Activated naive CD4-positive, alpha-beta T cell treated with anti-CD3 and anti-CD28 coated beads, Interleukin-2, amount 10 ng/mL, durations not matched to agents 7 days and 5 days (primary cell): ENCODE measurements at places on chromosomes 2 and 18.
A peak's percentile ranks its signal among the peaks of the same experiment; 100 is the strongest.

DNA sequence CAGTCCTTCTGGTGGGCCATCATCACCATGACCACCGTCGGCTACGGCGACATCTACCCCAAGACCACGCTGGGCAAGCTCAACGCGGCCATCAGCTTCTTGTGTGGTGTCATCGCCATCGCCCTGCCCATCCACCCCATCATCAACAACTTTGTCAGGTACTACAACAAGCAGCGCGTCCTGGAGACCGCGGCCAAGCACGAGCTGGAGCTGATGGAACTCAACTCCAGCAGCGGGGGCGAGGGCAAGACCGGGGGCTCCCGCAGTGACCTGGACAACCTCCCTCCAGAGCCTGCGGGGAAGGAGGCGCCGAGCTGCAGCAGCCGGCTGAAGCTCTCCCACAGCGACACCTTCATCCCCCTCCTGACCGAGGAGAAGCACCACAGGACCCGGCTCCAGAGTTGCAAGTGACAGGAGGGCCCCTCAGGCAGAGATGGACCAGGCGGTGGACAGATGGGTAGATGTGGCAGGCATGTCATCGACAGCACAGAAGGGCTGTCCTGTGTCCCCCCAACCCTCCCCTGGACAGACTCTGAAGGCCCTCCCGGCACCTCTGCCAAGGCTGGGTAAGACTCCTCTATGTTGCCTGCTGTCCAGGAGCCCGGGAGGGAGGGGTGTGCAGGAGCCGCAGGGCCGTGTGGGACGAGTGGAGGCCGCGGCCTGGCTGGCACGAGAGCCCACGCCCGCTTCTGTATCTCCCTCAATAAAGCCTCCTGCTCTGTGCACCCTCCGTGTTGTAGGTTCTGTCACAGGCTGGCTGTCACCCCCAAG is 2.0 kb downstream of the KCNF1 start:
- DNase-seq, result no peak

DNA sequence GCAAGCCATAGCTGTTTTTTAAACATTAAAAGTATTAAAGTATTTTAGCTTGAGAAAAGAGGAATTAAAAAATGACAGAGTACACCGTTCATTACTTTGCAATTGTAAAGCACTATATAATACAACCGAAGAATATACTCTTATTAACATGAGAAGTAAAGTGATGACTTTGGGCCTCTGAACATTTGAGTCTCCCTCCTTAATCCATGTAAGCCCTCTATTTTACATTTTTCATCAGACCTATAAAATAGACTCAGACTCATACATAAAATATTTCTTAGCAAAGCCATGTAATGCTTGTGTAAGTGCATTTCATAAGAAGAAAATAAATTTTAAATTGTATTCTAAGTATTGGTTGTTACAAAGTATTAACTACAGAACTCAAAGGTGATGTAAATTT is 198.6 kb downstream of the LRP1B start:
- DNase-seq, result no peak

- DNase-seq, result peak; percentile 73
Measured at GRCh38 chr18:23943104-23943503, 71.5 kb upstream of the TTC39C start.

GRCh38 chr18:66077066-66077465 is 326.3 kb downstream of the CDH7 start:
- no peak for DNase-seq

DNA sequence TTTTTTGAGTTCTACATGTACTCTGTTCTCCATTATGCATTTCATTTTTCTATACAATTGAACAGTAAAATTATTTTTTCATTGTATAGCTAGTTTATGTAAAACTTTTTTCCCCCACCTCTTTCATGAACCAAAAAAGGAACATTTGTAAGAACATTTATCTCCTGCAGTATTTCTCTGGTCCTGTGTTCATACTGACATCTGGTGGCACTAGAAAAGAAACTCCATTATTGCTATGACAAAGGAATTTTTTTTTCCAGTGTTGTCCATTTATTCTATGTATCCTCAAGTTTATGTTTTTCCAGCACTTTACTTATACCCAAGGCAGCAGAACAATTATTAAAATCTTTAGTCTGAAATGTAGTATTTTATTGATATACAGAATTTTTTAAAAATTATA is 27.4 kb upstream of the CHAC2 start:
- no peak for DNase-seq

DNA sequence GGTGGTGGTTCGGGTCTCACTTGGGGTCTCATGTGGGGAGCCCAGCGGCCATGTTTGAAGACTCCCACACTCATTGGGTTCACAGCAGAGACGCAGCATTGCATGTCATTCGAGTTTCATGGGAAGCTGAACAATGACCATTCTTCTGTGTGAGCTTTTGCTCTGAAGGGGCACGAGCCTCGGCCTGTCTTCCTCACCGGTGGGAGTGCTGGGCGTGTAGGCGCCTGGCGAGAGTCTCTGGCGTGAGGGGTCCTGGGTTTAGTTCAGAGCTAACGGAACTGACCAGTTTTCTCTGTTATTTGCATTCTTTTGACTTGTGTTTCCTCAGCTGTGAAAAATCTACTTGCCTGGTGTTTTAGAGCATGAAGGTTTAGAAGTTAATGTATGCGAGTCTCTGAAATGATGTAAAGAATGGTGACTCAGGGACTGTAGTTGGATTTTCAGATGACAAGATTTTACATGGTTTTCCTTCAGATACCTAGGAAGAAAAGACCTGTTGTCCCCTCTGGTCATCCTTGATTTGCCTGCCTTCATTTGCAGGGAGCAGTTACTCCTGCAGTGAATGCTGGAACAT is 98.1 kb downstream of the ARMC9 start:
- no peak for DNase-seq

DNA sequence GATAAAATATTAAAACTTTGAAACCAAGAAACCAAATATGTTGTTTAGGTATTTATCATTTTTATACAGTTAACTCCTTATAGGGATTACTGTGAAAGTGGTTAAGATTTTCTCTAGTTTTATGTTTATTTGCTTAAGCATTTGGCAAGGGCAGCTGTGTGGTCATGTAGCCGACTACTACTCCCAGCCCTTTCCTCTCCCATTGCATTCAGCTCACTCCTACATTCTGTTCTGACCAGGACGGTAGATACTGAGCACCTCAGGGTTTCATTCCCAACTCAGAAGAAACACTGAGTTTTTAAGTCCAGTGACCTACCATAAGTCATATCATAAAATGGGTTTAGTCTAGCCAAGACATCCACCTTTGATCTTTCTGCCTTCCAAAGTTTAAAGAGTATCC is 19.8 kb downstream of the FZD5 start:
- no peak for DNase-seq
